Lower lobe of right lung (tissue), 2 donors: ENCODE measurements at places on chromosomes 12 and 14.

DNA sequence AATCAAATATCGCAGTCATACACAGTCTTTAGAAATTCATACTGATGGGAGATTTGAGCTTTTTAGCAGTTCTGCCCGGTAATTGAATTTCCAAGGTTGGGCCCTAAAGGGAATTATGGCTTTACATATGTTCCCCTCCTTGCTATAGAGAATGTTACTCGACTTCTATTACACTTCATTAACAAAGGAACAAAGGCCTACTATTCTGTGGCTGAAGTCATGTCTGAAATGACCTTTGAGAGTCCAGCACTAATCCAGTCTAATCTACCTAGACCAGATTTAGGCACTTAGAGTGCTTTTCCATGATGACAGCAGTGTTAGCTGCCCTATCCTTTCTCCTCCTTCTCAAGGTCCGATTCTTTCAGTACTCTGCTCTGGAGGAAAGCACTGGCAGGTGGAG, 305.3 kb downstream of the MED13L start:
- no peak for DNase-seq

- DNase-seq: no peak
Measured at GRCh38 chr14:87526731-87527130, 466.3 kb downstream of the GALC start.

DNA sequence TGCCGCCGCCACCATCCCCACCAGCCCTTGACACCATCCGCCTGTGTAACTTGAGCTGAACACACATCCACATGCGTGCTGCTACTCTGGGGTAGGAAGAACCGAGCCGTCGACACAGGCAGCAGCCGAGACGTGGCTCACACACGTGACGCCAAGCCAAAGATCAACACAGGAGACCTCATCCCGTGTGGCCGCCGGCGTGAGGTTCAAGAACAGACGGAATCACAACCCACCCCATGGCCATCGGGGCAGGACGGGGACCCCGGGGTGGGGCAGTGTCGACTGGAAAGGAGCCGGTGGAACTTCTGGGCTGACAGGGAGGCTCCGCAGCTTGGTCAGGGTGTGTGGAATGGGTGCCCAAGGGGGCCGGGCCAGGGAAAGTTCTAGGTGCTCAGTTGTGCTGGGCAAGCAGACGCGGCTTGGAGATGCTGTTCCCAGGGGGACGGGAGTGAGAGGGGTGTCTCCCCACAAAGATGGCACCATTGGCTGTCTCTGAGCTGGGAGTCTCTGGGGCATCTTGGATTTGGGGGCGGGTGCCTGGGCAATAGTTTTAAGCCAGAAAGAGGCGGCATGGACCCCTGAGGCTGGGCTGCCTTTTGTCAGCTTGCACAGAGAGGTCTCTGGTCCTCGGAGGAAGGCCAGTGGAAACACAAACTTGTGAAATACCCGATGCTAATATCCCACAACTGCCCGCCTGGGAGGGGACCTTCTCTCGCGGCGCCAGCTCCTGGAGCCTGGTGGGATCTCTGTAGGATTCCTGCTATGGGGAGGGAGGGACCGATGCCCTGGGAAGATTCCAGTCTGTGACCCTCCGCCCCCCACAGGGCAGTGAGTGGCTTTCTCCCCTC, 41.8 kb downstream of the GALNT9 start:
- DNase-seq: peak; percentile 39

DNA sequence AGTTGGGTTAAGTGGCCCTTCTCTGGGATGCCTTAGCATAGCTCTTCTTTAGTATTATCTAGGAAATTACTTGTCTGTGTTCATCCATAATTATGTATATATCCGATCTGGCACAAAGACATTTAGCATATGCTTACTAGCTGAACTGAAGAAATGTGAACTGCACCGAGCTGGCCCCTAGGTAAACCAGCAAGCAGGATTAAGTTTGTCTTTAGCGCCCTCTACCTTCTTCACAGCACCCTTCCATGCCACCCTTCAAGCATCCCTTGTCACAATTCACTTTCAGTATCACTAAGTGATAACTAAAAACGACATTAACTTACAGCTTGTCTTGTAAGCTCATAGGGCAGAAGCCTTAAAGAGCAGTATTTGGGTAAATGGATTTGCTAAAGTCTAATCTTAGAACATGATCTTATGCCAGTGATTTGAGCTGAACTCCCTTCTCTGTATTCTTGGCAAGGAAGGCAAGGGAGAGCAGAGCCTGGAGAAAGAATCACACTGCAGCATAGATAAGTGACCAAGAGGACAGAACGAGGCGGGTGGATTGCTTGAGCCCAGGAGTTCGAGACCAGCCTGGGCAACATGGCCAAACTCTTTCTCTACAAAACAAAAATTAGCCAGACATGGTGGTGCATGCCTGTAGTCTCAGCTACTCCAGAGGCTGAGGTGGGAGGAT, 2.6 kb upstream of the HAL start:
- DNase-seq: no peak

DNA sequence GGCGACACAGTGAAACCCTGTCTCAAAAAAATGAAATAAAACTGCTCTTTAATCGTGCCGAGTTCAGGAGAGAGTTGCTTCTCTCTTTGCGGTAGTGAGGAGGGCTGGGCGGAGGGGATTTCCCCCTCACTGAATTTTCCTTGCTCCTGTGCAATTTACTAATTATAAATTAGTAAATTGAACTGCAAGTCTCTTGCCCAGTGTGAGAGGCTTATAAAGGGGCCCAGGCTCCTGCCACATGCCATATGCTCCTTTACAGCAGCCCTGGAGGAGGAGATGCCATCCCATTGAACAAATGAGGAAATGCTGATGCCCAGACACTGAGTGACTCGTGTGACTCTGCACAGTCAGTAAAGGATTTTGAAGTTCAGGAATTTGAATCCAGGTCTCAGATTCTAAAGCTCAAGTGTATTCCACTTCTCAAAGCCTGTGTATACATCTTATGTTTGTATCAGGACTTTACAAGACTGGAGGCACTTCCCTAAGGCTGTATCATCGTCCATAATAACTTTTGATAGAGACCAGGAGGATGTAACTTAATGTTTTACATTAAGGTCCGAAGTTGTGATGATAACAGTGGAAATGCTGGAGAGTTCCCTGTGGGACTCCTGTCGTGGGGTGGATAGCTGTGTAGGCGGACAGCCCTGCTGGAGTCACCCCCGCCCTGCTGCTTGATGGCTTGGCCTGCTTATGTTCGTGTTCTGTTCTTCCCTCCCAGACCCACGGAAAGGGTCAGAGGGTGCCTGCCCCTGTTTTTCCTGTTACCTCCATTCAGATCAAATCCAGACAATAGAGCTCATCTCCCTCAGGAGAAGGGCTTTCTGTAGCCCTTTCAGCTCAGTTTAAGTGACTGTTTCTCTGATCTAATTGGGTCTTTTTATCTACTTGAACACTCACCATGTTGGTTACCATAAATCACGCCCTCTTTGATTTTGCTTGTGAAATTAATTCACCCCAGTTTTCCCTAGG, 13.9 kb downstream of the PELI2 start:
- DNase-seq: no peak

DNA sequence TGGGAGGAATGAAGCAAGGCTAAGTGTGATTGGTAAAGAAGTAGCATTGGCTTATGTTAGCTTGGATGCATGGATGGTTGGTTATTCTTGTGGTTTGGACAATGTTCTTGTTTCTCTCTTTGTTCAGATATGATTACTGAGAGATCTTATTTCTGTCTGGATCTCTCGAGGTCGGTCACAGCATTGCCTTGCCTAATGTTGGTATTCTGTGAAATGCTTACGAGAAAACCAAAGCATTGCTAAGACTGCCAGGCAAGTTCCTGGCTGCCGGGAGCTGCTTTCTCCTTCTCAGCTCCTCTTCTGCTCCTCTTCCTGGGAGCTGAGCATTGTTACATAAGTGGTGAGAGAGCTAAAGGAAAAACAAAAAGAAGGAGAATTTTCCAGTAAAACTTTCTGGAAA, 7.4 kb upstream of the RND1 start:
- DNase-seq: no peak

DNA sequence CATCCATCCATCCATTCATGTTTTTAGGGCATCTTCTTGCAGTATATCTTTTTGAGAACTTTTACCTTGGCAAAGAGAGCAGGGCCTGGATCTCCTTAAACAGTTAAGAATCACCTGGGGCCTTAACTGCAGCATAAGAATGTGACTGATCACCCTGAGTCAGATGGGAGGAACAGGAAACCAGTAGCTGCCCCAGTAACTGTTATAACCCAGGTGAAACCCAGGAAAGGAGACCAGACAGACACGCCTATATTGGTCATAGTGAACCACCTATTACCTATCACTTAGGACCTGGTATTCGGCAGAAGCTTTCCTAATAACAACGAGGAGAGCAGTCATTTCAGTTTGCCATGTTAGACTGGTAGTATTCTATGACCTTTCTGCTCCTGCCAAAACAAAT, 43.4 kb upstream of the NR2C1 start:
- no peak for DNase-seq

DNA sequence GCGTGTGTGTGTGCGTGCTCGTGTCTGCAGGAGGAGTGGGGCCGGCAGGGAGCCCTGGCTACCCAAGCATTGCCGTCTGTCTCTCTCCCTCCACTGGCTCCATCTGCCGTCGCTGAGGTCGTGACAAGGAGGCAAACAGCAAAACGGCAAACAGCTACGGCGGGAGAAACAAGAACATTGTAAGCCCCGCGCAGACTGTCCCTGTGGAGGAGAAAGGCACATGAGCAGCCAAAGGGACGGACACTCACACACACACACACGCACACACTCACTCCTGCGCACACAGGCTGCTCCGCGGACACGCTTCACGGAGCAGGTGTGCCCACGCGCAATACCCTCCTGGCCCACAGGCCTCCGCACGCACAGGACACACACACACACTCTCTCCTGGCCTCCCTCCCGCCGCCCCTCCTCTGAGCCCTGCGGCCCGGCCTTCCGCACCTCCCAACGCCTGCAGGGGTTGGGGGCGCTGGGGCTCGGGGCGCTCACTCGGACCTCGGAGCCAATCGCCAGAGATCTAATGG, 905 bp downstream of the CISTR start:
- DNase-seq: peak; percentile 57

GRCh38 chr12:117042171-117042842, 56.9 kb downstream of the TESC start:
- peak; percentile 10 for DNase-seq

DNA sequence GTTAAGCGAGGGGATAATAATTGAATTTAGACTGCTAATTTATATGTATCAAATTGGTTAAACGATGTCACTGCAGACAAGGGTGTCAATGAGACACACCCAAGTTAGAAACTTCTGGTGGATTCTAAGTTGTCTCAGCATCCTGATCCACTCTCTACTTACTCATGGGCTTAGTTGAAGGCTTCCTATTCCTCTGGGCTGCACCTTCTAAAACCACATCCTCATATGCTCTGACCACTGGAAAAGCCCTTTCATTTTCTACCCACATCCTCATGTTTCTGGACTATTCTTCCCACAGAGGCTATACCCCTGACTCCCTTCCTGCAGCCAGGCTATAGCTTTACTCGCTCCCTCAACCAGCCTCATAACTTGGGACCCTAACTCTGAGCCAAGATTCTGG, 493.8 kb downstream of the VRK1 start:
- DNase-seq: no peak

DNA sequence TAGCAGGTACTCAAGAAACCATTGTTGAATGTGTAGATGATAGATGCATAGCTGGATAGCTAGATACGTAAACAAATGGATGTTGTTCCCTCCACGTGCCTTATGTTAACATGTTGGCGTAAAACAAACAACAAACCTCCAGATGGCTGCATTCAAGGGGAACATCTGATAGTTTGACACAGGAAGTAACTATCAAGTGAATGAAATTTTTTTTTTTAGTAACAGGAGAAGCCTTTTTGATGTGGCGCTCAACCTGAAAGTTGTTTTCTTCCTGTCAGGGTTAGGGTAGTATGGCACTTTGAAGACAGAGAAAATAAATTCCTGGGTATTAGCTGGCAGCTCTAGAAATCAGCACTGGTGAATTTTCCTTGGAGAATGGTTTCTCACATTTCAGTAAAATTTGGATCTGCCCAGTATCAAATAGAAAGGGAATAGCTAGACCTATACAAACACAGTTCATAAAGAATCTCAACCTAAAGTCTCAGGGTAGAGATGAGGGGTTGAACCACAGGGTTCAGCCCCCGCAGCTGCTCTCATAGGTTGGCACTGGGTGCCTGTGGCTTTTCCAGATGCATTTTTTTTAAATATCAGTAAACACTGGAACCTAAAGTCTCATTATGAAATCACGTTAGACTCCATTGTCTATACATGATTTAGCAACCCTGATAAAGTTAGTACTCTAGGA, 18.8 kb upstream of the RAP1B start:
- no peak for DNase-seq

- no peak for DNase-seq
Measured at GRCh38 chr14:99986396-99986795, 78.8 kb upstream of the EVL start.

DNA sequence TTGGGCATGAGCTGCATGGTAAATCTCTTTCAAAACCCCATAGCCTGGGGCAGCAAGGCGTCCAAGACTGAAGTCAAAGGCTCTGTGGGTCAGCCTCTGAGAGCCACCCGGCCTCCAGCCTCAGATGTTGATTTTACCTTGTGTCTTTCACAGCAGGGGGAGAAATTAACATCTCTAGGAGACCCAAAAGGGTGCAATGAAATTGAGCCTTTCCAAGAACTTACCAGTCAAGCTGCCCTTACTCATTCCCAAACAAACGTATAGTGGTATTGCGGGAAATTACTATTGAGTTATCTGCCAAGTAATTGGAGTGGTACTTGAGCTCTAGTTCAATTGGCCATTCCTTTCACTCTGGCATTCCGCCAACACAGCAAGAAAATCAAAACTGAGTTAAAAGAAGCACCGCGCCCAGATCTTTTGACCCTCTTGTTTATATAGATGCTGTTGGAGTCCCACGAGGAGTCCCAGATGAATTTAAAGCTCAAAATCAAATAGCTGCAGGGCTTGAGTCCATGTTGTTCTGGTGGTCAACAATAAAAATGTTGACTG, 380.7 kb upstream of the SYT1 start:
- no peak for DNase-seq

- DNase-seq: no peak
Measured at GRCh38 chr14:62189698-62190097, 427.5 kb downstream of the SNAPC1 start.

DNA sequence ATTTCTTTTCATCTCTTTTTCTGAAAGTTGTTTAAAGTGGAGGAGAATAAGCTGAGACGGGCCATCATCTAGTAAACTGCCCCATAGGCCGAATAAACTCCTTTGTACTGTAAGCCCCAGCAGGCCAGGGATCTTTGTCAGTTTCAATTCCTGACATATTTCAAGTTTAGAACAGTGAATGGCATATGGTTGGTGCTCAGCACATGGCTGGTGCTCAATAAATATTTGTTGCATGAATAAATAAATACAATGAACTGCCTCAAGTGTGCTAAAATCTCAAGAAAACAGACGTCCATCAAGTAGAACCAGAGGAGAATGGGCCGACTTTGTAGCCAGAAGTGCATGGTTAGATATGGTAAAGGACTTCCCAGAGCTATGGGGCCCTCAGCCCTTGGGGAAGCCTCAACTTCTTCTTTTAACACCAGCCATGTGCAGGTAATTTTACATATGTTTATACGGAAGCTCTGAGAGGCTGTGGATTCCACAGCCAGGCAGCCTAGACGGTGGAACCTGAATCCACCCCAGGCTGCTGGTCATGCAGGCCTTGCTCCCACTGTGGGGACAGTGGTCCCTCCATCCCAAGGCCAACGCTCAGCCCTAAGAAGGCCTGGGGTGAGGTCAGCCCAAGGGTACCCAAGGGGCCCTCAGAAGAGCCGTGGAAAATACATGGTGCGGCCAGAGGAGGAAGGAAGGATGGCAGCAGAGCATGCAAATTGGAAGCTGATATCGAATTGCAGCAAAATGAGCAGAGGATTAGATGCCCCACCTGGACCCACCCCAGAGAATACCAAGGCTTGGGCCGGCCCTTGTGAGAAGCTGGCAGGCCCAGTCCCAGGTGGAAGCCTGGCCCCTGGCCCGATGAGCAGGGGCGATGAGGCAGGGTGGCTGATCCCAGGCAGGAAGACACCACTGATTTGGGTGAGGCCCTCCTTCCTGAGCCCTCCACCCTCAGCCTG, 8.7 kb upstream of the AQP2 start:
- DNase-seq: no peak
